ENCODE measurements at places on chromosomes 5 and 9.

DNA sequence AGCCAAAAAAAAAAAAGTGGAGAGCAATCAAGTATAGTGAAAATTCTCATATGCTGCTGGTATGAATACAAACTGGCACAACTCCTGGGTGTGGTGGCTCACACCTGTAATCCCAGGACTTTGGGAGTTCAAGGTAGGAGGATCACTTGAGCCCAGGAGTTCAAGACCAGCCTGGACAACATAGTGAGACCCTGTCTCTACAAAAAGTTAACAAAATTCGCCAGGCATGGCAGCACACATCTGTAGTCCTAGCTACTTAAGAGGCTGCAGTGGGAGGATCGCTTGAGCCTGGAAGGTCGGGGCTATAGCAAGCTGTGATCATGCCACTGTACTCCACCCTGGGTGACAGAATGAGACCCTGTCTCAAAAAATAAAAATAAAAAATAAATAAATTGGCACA lies 51.7 kb downstream of the FNIP1 start:
- no peak for DNase-seq

GRCh38 chr9:127580879-127581475 lies 31.1 kb upstream of the STXBP1 start:
- DNase-seq: peak; percentile 97

- DNase-seq: no peak
Observed at GRCh38 chr5:127092690-127093089, 19.4 kb upstream of the C5orf63 start.

- peak; percentile 38 for DNase-seq
Observed at GRCh38 chr9:83964973-83965349, 15.1 kb downstream of the HNRNPK start.

GRCh38 chr9:115671963-115672305 lies 481.7 kb upstream of the PAPPA start:
- DNase-seq: no peak

DNA sequence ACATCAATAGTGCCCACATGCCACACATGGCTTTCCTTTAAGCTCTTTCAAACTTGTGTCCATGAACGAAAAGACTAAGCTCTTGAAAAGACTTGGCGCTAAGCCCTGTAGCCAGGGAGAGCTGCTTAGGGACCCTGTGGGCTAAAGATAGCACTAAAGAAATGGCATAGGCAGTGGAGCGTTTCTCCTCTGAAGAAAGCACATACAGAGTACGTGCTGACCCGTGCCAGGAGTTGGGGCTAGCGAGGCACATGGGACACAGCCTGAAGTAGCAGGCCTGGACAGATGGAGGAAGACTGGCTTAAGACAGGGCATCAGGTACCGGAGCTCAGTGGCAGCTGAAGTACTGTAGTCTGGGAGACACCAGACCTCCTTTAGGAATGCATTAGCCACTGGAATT lies 39.7 kb downstream of the ADGRV1 start:
- no peak for DNase-seq

DNA sequence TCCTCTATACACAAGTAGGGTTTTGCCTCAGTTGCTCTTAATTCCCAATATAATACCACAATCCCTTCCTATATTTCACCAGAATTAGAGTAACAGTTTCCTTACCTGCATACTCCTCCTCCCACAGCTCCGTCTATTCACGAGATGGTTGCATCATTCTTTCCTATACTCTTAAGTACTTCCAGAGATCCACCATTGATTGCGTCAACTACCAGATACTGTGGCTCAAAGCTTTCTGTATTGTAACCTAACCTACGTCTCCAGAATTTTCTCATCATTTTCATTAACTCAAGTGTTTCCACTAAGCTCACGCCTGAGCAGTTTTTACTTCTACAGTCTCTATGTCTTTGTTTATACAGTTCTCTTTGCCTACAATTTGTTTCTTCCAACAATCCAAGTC lies 31.2 kb upstream of the MINAR2 start:
- DNase-seq: no peak

DNA sequence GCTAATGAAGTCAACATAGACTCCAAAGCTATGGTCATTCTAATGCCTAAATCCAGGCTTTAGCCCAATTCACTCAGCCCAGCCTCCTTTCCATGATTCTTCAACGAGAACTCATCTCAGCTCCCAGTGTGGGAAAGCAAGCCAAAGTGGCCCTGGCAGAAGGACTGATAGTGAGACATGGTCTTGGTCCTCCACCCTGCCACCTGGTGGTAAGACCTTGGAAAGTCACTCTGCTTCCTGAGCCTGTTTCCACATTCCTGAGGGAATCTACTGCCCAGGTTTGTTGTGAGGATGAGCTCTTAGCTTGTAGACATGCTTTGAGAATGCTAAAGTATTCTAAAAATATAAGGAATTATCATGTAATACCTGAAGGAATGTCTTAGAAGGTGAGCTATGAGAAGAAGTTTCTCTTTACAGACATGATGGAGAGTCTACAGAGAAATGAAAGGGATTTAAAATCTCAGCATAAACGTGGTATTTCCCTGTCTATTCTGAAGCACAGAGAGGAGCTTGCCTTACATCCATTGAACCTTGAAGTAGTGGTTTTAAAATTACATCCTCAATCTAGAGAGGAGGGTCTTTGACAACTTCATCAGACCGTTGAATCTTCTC lies 173.5 kb downstream of the TRIM32 start:
- DNase-seq: peak; percentile 51

GRCh38 chr5:74040065-74040551 lies 414.1 kb downstream of the ARHGEF28 start:
- DNase-seq: peak; percentile 86

DNA sequence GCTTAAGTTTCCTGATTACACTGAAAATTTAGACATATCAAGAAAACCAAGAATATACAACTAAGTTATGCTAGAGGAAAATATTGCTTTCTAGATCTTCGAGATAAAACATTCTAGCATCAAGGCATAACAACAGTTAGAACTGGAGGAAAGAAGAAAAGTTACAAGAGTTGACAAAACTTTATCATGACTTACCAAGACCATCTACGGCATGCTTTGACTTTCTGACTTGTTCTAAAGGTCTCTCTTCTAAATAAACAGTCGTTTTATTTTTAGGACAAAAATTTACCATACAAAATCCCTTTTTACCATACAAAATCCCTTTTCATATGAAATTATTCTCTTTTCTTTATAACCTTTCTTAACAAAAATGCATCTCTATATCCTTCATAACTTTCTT lies 1110.1 kb upstream of the CDH10 start:
- DNase-seq: no peak

GRCh38 chr5:149563466-149563865 lies 12.2 kb upstream of the CSNK1A1 start:
- DNase-seq: no peak

- no peak for DNase-seq
Observed at GRCh38 chr5:82707741-82708140, 369.5 kb downstream of the TMEM167A start.

GRCh38 chr9:3825721-3826120 lies 299.9 kb upstream of the RFX3 start:
- DNase-seq: no peak

GRCh38 chr9:22105005-22105722 lies 96.1 kb upstream of the CDKN2B start:
- no peak for DNase-seq

- DNase-seq: no peak
Observed at GRCh38 chr9:93964685-93965084, 9.5 kb upstream of the BARX1 start.

DNA sequence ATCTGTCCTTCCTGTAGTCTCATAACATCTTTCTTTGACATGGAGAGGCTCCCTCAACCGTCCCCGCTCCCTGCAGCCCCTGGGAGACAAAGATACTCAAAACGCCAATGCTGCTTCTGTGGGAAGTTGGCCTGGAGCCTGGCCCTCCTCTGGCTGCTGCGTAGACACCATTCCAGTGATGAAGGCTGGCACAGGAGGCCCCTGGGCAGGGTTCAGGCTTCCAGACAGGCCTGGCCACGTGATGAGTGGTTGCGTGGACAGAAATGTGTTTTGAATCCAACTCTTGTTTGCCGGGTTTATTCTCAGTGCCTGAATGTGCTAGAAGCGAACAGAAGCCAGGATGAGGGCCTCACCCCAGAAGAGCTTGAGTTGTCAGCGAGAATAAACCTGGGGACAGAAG lies 43.2 kb upstream of the NKX2-5 start:
- no peak for DNase-seq

DNA sequence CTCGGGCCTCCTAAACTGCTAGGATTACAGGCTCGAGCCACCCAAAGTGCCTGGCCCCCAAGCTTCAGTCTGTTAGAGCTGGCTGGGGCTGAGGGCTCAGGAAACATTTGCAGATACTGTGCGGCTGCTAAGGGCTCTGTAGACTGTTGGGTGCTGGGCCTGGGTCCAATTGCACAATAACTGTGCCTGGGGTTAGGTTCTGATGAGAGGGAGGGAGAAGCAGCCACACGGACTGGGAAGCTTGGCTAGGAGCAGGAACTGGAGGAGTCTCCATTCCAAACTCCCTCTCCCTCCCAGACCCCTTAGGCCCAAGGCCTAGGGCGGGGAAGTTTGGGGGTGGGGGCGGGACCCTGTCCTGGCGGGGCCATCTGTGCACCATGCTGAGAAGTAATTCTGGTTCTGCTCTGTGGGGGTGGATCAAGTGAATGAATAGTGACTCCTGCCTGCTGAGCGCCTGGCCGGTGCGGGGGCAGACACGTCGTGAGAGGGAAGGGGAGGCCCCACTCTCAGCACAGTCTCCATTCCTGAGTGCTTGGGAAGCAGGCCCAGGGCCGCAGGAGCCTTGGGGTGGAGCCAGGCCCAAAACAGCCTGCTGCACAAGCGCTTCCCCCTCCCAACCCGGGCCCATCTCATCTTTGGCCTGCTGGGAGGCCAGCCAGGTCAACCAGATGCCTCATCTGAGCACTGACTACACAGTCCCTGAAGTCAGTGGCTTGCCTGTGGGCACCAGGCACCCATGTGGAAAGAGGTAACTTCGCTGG lies 1.5 kb downstream of the ASS1 start:
- DNase-seq: no peak

GRCh38 chr5:152688561-152689249 lies 283.6 kb upstream of the NMUR2 start:
- DNase-seq: peak; percentile 36

DNA sequence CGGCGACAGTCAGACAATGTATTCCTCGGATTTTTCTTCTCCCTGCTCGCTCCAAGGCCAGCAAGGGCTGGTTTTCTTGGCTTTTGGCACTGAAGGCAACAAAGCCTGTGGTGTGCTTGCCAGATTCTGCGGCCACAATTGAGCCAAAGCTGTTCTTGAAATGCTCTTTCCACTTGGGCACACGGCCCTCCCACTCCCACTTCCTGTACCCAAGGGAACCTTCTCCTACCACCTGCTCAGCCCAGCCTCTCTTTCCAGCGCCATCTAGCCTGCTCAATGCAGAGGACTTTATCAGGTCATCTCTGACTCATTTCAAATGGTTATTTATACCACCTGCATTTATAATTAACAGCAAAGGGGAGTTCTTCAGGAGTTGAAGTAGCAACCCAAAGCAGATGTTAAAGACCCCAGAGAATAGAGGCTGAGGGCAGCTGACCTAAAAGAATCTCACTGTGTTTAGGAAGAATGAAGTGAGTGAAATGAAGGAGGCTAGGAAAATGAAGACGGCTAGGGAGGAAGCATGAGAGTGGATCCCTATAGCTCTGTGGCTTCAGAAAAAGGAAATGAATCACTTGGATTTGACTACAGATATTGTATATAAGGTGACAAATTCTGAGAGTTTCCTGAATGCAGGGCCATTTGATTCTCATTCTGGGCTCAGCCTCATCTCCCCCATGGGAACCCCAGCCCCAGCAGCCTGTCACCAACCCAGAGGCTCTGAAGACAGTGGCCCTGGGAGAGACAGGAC lies 439.0 kb downstream of the ENC1 start:
- peak; percentile 20 for DNase-seq

DNA sequence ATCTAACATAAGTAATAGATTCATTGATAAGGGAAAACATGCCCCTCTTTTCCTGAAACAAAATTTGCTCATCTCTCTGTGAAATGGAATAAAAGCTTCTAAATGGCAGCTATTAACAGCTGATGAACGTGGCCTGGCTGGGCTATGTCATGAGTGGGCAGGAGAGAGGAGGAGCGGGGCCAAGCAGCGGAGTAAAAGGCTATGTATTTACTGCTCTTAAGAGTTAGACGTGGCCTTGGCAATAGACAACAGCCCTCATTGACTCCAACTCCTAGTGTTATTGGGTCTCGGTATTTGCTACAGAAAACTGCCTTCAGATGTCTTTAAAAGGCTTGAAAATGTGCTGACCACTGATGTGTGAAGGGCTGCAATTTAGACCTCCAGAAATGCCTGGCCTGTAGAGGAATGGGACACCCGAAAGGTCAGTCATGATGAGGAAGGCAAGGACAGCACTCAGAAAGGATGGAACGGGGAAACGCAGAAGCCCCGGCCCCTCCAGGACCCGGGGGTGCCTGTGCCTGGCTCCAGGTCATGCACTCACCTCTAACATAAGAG lies 116.8 kb downstream of the PDZD2 start:
- no peak for DNase-seq

DNA sequence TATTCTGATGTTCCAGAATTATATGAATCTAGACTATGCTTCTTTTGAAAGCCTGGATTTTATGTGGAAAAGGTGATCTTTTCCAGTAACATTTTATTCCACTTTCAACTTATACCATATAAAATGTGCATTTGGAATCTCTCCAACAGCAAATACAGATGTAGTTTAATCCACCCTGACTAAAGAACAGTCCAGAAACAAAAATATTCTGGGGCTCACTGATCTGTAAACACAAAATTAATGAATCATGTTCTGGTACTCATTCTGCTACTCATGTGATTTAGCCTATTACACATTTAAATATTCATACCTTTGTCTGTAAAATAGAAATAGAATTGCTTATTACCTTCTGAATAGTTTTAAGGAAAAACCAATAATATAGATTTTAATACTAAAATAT lies 125.8 kb downstream of the ARRDC3 start:
- no peak for DNase-seq

GRCh38 chr5:136957428-136957827 lies 541.7 kb downstream of the SPOCK1 start:
- no peak for DNase-seq

DNA sequence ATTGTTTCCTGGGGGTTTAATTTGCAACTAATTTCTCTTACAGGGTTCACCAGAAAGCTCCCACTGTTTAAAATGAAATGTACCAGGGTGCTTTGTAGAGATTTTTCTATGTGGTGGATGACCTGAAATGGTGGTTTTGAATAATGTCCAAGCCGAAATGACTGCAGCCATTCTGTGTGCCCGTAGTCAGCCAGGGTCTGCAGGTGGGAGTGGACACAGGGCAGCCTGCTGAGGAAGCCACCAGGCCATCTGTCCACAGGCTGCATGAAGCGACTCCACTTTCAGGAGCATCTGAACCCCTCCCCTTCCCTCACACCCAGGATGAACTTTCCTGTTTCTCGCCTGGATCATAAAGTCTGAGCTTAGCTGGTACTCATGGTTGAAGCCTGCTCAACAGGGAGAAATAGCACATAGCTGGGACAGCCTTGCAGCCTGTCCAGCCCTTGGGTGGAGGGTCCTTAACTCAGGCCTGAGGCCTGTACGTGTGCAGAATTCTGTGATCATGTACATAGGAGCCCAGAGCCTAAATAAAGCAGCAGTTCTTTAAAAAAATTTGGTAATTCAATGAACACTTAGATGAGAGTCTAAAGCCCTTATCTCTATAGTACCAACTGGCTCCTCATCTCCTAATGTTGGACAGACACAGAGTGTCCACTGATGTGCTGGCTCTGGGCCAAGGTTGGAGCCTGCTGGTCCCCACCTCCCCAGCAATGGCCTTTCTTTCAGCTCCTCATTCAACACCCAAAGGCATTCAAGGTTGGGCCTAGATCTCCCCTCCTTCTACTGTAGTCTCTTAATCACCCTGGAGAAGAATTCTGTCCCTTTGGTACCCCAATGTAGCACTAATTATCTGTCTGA lies 72.8 kb downstream of the SHB start:
- no peak for DNase-seq

- DNase-seq: peak; percentile 54
Observed at GRCh38 chr5:172077664-172078425, 71.4 kb upstream of the FBXW11 start.

All from NCI-H2171 treated with DMSO at 0.1 percent for 48 hours (cell line).